NCI-H748 treated with DMSO at 0.1 percent for 48 hours (cell line): ENCODE measurements at places on chromosomes 2 and 18.

- no peak for DNase-seq
Measured at GRCh38 chr18:35581898-35582641, 530 bp downstream of the GALNT1 start.

GRCh38 chr18:43049021-43049420 lies 66.5 kb downstream of the RIT2 start:
- no peak for DNase-seq

- DNase-seq, result no peak
Measured at GRCh38 chr2:69280796-69281412, 106.1 kb downstream of the GFPT1 start.

- no peak for DNase-seq
Measured at GRCh38 chr18:35624146-35624545, 42.6 kb downstream of the GALNT1 start.

DNA sequence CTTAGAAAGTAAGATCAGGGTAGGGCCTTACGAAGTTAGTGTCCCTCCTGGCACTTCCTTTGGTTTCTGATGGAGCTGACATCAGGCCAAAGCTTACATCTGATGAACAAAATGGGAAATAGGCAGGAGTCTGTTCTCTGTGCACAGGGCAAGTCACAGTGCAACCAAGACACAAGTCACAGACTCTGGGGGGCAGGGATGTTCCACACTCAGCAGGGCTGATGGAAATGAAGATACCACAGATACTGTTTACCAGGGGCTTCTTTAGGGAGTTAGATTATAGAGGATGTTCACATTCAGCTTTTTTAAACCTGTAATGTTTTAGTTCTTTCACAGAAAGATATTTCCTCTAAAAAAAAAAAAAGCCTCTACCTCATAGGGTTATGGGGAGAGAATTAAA lies 106.2 kb upstream of the EPC2 start:
- DNase-seq, result no peak

DNA sequence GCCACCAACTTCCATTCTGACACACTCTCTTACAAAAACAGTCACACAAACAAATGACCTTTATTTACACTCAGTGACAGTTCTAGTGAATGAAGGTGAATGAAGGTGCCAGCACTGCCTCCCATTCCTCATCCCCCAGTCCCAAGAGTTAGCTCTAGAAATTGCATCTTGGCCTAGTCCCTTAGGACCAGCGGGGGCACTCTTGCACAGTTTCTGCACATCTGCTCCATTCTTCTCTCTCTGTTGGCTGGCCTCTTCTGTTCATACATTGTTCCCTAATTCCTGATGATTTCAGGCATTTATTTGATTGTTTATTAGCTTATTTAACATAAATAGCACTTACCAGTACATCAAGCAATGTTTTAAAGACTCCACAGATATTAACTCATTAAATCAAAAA lies 30.9 kb downstream of the GAREM1 start:
- DNase-seq, result no peak

DNA sequence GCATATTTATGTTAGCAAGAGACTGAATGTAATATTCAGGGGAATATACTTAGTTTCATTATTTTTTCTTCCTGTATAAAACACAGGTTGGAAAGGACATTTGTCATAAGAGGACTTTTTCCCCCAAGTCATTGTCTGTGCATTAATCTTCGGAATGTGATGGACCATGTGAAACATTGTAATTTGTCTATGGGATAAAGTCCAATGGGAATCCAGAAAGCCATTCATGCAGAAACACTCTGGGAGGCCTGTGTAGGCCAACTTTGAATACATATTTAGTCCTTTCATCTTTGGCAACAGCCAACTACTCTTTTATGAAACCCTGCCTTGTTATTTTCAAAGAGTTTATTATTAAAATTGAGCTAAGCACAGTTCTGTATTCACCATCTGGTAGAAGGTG lies 386.4 kb downstream of the PIK3C3 start:
- no peak for DNase-seq

DNA sequence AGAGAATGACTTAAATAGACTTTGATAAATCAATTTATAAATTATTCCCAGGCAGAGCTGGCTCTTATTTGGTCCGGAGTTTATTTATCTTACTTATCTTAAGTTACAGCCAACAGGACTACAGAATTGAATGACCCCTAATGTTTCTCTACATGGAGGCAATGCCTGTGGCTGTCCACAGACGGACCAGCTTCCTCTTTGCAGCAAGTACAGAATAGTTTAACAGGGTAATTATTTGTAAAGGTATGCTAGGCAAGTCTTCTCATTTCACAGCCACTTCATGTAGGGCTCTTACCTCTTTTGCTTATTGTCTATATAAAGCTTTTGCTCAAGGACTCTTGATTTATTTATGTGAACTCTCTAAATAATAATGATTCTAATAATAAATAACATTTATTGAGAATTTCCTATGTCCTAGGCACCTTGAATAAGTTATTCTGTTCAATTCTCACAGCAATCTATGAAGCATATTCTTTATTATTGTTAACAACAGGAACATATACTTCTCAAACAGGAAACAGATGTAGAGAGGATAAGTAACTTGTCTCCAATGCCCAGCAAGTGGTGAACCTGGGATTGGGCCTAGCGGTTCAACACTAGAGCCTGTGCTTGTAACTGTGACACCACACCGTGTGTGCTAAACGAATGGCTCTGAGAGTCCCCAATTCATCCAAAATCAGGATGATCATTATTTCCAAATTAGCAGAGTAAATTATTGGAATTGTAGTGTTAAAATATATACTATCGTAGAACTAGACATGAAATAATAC lies 58.8 kb upstream of the NXPH2 start:
- no peak for DNase-seq

DNA sequence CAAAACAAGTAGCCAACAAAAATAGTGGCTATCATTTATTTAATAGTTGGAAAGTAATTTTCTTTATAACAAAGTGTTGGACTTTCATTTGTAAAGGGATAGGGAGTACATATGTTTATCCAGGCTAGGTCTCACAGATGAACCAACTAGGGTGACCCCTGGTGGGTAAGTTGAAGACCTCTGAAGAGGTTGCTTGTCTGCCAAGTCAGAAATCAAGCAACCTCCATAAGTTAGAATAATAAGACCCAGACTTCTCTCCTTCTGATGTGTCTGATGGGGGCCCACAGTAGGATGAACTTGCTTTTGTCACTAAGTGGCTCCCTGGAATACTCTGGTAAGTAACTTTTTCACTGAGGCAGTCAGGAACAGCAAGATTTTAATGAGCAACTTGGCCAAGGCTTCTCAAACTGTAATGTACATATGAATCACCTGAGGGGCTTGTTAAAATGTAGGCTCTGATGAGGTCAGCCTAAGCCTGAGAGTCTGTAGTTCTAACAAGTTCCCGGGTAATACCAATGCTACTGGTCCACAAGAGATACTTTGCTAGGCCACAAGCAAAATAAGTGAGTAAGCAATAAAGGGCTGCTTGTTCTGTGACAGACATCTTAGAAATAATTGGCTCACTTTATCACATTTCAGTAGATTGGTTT lies 319.6 kb downstream of the PIK3C3 start:
- DNase-seq, result no peak

- no peak for DNase-seq
Measured at GRCh38 chr18:8232791-8233190, 376.4 kb upstream of the RAB12 start.

- DNase-seq, result no peak
Measured at GRCh38 chr2:120228503-120228902, 5.3 kb upstream of the TMEM185B start.

- no peak for DNase-seq
Measured at GRCh38 chr2:71323386-71323785, 8.2 kb upstream of the ZNF638 start.

DNA sequence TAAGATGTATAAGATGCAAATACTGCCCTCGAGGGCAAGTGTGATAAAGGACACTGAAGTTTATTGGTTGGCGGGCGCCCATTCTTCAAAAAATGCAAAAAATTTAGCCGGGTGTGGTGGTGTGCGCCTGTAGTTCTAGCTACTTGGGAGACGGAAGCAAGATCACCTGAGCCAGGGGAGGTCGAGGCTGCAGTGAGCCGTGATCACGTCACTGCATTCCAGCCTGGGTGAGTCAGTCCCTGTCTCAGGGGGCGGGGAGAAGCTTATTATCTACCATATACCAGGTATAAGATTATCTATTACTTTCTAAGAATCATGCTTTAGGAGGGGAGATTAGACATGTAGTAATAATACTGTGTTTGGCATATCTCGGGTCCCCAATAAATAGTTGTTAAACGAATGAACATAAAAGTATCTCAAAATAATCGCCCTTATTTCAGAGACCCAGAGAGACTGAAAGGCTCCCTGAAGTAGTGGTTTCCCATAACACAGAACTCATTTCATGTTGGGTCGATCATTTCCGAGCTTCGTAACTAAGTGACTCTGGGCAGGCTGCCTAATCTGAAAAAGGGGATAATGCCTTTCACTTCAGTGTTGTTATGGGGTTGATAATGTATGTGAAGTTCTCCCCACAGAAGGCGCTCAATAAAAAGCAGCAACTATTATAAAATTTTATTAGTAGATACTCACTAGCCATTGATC lies 1.2 kb upstream of the SELENOI start:
- DNase-seq, result no peak

GRCh38 chr18:22165603-22166068 lies 3.8 kb upstream of the GATA6 start:
- DNase-seq, result no peak

DNA sequence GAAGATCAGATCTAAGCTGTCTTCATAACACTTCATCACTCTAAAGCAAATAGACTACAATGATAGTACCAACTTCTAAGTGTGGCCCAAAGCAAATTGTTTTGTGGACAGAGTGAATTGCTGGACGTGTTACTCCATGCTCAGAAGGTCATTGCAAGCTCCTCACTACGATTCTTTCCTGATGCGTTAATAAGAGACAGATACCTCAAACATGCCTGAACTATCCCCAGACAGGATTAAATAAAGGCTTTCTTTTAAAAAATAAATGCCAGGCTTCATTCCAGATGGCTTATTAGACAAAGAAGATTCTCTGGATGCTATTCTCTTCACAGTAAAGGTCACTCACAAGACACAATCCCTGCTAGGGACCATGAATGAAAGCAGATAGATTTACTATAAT lies 621.2 kb downstream of the DCDC2C start:
- DNase-seq, result no peak

DNA sequence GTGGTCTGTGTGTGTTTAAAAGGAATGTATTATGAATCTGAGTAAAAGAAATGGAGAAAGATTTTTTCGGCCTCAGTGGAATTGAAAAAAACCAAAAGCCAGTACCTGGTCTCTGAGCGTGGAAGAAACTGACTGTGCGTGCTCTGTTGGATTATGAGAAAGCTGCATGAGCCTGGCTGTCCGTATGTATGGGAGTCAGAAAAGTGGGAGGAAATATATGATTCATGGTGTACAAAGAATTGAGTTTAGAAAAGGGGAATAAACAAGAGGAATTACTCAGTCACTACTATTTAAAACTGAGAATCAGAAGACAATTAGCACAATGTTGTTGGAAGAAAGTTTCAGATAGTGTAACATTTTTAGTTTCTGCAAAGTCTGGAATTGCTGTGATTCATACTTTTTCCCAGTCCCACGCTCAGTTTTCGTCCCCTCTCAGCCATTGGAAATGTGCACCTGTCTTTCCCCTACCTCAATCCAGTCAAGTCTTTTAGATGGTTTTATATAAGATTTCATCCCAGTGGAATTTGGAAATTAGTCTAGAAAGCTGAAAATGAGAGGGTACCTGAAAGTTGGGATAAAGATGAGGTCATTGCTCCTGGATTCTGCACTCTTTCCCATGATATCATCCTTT lies 66.4 kb upstream of the CHMP1B start:
- no peak for DNase-seq

DNA sequence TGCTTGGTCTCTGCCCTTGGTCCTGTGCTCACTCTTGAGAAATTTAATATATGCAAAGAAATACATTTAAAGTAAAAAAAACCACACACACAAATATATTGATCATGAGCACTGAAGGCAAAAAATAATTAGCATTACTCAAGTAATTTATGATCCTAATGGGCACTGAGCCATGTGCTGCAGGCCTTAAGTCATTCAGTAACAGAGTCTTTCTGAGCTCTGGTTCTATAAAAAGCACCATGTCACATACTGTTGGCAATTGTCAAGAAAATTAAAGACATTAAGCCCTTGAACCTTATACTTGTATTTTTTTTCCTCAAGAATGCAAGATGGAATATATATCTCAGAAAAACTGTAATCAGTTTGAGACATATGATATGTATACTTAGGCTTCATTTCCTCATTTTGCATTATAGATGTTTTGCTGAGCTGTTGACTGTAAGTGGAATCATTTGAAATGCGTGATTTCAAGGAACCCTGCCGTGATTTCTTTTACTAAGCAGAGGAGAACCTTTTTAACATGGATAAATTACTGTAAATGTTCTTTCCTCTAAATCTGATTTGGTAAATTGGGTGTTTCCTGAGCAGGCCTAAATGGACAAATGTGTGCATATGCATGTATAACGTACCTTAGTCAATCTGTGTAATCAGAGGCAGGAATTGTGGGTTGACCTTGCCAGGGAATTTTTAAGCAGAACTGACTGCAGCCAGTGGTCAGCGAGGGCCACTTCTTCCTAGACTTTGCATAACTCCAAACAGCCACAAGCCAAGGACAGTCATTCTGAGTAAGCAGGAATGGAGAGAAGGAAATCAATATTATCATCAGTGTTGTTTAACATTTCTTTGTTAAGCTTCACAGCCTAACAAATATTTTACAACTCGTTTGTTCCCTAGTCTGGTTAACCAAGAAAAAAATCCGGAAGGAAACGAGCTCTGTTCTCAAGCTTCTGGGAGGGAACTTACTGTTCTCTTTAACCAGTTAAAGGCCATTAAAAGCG lies 191.5 kb upstream of the ATP5MC3 start:
- no peak for DNase-seq

DNA sequence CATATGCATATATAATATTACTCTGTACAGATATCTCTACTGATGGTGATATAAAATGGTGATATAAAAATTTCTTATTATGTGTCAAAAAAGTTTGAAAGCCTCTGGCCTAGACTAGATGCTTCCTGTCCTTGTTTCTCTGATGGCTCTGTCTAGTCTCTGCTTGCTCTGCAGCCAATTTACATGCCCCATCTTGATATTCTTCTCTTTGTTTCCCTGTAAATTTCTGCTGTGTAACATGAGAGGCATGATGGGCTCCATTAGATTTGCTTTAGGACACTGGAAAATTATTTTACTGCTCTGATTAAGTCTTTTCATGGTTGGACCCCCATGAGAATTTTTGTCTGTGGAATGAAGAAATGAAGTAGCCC lies 24.3 kb downstream of the BABAM2 start:
- no peak for DNase-seq

GRCh38 chr2:160014227-160014626 lies 48.2 kb downstream of the PLA2R1 start:
- no peak for DNase-seq

- DNase-seq, result no peak
Measured at GRCh38 chr18:7635948-7636347, 68.8 kb downstream of the PTPRM start.

GRCh38 chr18:57446322-57446721 lies 11.1 kb downstream of the ONECUT2 start:
- peak; percentile 42 for DNase-seq
